ENCODE measurements at places on chromosomes 1 and 21.

DNA sequence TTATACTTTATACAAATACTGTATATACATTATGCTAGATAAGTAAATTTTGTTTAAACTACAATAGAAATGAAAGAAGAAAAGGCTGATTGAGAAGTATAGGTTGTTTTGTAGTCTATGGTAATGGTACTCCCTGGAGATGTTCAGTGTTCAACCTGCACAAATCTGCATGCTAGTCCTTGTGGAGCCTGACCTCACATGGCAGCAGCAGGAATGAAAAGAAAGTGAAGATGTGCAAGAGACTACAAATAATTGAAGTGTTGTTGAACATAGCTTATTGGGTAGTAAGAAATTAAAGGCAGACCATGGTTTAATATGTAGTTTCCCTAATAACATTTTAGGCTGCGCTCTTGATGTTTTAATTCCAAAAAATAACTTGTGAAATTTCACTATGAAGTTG, 201.2 kb downstream of the TGFB2 start:
- peak; percentile 49 for DNase-seq

DNA sequence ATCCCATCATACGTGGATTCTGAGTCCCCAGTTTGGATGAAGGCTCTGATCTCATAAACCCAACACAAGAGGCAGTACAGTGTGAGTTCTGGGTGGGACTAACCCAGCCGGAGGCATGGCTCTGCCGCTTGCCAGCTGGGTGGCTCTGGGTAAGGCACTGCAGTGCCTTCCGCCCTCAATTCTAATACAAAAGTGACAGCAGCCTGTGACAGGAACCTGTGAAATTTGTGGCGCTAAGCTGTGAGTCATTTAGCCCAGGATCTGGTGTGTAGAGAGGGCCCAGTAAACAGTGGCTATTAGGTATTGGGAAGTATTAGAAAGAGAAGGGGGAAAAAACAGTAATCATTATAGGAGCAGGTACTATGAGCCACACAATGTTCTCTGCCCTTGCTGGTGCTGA, 23.3 kb downstream of the HSPG2 start:
- DNase-seq, result no peak

GRCh38 chr1:37306461-37306860, 167.9 kb upstream of the ZC3H12A start:
- no peak for DNase-seq

DNA sequence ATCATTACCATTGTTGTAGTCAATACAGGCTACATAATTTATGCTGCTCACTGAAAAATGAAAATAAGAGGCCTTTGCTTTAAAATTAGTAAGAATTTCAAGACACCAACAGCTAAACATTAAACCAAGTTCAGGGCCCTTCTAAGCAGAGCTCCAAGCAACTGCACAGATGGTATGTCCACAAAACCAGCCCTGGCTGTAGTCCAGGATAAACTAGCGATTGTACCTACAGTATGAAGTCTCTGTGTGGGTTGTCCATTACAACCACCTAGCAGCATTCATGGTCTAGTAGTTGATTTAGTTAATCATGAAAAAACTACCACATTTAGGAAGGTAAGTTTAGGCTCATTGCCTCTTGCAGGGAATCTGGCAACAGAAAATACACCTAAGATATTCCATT, 35.3 kb downstream of the CLCA4 start:
- DNase-seq, result no peak

- no peak for DNase-seq
Measured at GRCh38 chr1:108961198-108961597, 2.1 kb downstream of the CLCC1 start.

- no peak for DNase-seq
Measured at GRCh38 chr1:22454476-22455056, 2.9 kb downstream of the ZBTB40 start.

- peak; percentile 82 for DNase-seq
Measured at GRCh38 chr21:32423320-32424190, 11.0 kb downstream of the EVA1C start.

All from RPMI7951 (cell line).